ENCODE measurements at places on chromosomes 2 and 18.

GRCh38 chr18:6948281-6949055, 169.1 kb downstream of the LAMA1 start:
- DNase-seq: no peak

- DNase-seq: no peak
Observed at GRCh38 chr2:72127401-72128058, 20.1 kb downstream of the CYP26B1 start.

DNA sequence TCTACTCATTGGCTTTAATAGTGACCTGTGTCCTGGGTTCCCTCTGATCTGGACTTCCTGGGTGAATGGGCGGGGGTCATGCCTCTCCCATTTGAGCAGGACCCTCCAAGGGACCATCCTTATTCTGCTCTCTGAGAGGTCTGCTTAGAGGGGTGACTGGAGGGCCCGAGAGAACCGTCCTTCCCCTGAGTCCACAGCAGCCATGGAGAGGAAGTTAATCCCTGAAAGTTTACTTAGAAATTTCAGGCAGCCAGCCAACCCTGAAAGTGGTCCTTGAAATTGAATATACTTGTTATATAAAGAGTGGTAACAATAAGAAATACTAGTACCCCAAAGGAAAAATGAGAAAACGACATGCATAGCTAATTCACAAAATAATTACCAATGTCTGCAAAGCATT, 226.1 kb downstream of the DYSF start:
- no peak for DNase-seq

DNA sequence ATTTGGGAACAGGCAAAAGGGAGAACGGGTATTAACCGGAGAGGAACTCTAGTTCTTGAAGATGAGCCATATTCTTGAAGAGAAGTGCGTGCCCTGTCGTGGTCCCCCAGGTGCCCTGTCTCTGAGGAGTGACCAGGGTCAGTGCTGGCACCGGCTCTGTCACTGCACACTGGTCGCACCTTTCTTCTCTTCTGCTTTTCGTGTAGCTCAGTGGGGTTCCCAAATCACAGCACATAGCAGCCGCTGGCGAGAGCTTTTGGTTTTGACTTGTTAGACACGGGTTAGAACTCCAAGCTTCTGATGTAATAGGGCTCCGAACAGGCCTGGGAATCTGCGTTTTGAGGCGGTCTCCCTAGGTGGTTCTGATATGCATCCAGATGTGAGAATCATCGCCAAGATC, 18.4 kb upstream of the LRRTM1 start:
- no peak for DNase-seq

DNA sequence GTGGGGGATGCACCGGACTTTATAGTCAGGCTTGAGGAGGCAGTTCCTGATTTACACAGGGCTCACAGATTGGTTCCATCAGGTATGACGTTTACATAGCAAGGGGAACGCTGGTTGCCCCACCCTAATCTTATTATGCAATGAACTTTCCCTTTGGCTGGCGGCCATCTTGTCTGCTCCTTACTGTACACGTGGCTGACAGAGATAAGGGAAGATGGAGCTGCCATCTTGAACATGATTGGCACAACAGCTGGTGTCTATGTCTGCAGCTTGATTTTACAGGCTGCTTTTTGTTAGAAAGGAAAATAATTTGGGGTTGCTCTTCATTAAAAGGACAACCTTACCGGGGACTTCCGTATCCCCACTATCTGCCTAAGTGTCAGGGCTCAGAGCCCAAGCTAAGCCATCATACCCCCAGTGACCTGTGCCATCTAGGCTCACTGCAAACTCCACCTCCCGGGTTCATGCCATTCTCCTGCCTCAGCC, 33.5 kb upstream of the ATG16L1 start:
- no peak for DNase-seq

DNA sequence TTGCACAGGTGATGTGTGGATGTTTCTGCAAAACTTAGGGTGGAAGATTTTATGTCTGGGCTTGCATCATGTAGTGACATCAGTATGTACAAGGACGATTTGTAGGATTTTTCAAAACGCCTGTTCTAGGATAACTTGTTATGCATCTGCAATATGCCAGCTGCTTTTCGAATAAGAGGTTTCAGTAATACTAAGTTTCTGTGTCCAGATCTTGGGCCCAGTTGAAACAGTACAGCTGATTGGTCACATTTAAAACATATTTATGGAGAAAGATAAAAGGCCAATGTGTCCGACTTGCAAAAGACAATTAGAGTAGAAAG, 1.2 kb downstream of the PTPN4 start:
- DNase-seq: no peak

GRCh38 chr18:63882333-63883141, 5.0 kb upstream of the SERPINB2 start:
- DNase-seq: no peak

DNA sequence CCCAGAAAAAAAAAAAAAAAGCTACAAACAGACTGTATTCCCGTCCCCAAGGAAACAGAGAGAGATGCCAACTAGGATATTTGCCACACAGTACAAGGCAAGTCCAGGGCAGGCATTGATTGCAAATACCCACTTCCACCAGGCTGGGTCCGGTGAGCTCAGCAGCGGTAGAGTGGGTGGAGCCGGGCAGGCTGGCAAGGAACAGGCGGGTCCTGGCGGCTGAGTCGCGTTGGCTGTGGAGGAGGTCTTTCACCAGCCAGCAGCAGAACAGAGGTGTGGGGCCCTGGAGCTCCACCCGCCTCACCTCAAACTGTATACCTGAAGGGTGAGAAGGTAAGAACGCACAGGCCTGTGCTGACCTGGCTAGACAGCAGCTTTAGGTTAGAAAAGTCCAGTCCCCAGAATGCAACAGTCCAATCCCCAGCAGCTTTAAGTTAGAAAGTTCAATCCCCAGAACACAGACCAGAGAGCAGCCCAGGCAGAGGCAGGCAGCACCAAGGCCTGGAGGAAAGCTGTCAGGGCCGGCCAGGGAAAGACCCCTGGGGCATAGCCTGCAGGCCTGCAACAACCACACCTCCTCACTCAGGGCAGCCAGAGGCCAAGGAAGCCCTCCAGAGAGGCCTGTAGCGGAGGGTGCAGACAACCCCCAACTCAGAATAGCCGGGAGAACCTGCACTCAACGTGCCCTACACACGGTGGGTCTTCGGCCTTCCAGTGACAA, 21.9 kb upstream of the MTERF4 start:
- DNase-seq: no peak

- DNase-seq: no peak
Observed at GRCh38 chr2:16656784-16657391, 8.7 kb downstream of the CYRIA start.

GRCh38 chr2:157839162-157839801, 36.8 kb downstream of the ACVR1 start:
- no peak for DNase-seq

DNA sequence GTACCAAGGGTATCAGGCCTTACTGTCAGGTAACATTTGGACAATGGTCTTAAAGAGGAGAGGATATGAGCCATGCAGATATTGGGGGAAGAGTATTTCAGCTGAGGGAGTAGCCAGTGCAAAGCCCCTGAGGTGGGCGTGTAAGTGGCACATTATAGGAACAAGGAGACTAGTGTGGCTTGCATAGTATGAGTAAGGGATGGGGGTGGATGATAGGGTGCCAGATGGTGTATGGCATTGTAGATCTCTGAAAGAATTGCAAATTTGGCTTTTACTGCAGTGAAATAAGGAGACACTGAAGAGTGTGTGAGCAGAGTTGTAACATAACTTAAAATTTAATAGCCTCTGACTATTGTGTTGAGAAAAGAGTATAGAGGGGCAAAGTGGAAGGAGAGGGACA, 244.0 kb downstream of the PDE11A start:
- DNase-seq: no peak

DNA sequence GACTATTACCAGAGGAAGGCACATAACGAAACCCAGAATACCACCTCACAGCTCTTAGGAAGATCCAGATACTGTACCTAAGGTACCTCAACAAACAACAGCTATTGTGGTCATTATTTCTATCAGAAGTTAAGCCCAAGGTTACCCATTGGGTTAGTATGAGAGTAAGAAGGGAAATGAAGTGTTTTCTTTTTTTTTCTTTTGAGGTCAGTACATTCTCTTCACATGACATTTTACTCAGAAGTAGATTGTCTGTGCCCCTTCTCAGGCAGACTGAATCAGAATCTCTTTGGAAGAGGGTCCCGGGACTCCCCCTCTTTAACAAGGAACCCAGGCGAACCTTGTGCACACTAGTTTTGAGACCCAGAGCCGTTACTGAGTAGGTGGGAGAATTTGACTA, 233.7 kb upstream of the CXCR4 start:
- DNase-seq: no peak

GRCh38 chr2:102346381-102347130, 9.0 kb upstream of the IL18R1 start:
- DNase-seq: no peak

GRCh38 chr2:52117299-52117698, 1085.4 kb upstream of the NRXN1 start:
- no peak for DNase-seq

DNA sequence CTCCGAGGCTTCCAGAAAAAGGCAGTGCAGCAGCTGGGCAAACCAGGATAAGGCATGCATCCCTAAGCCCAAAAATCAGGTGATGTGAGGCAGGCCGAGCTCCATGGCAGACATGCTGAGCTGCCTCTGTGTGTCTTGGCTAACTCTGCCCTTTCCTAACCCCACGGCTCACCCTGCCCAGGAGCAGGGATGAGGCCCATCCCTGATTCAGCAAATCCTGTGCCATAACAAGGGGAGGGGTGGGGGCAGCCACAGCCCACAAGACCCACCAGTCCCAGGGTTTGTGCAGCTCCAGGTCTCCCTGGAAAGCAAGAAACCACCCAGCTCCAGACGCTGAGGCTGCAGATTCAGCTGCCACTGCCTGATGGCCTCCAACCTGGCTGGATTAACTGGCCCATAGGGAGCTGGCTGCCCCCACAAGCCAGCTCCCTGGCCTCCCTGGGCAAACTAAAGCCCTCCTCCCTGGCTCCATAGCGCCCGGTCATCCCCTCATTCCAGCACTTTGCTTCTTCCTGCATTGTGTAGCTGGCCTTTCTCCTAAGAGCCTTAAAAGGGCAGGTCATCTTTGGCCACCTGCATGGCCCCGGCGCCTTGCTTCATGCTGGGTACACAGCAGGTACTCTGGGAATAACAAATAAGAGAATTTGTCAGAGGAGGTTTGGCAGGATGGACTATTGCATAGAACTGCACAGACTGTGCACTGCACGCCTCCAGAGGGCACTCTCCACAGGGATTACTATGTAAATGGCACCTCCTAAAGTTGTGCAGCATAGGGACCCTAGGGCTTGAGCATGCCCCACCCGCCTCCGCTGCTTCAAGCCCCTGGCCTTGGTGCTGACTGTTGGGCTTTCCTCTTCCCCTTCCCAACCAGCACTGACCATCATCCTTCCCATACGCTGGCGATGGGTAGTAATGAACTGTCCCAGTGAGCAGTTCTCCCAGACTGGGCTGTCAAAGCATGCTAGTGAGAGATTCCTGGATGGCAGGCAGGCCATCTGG, 10.7 kb downstream of the STEAP3 start:
- DNase-seq: no peak

DNA sequence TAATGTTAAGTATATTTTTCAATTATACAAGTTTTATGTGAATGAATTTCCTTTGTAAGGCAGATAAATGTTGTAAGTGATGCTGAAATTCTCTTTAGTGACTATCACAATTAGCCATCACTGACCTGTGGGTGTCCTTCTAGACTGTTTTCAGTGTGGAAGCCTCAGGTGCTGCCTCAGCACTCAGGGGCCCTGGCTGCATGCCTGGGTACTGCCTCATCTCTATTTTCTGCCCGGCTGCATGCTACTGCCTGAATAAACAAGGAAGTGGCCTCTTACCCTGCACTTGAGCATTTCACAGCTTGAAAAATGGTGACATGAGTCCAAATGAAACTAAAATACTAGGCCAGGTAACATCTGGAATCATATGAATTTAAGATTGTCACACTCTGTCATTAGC, 787.6 kb upstream of the SALL3 start:
- DNase-seq: no peak

GRCh38 chr2:197890168-197890567, 85.8 kb downstream of the PLCL1 start:
- DNase-seq: no peak

DNA sequence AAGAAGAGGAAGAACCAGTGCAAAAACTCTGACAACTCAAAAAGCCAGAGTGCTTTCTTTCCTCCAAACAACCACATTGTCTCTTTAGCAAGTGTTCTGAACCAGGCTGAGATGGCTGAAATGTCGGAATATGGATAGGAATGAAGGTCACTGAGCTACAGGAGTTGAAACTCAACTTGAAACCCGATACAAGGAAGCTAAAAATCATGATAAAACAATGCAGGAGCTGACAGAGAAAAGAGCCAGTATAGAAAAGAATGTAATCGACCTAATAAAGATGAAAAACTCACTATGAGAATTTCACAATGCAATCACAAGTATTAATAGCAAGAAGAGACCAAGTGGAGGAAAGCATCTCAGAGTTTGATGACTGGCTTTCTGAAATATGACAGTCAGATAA, 15.0 kb upstream of the EIF2AK3 start:
- no peak for DNase-seq

DNA sequence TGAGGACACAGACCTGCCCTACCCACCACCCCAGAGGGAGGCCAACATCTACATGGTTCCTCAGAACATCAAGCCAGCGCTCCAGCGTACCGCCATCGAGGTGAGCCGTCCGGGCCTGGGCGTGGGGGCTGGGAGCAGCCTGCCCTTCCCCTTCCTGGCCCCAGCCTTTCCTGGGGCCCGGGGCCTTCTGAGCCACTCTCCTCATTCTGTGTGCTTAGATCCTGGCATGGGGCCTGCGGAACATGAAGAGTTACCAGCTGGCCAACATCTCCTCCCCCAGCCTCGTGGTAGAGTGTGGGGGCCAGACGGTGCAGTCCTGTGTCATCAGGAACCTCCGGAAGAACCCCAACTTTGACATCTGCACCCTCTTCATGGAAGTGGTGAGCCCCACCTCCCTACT, 157.9 kb downstream of the DYSF start:
- DNase-seq: no peak

DNA sequence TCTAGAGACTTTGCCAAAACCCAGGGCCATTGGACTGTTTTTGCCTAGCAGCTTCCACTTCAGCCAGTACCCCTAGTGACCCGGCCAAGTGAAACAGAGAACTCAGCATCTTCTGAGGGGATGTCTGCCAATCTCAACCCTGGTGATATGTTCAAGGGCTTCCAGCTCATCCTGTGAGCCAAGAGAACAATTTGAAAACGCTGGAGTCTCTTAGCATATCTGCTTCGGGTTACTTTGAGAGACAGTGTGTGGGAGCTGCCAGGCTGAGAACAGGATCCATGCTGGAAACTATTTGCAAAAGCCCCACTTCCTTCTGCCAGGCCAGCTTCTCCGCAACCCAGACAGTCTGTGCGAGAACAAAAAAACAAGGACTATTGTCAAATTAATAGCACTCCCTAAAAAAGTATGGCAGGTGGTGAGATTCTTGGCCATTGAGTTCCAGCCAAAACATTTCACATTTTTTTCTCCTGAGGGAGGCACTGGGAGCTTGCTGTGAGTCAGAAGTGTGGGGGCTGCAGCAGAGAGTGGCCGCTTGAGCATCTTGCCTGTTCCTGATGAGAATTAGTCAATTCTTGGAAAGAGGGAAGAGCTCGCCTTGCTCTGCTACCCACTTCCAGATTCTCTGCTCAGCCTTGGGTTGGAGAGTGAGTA, 395.6 kb upstream of the TRIB2 start:
- no peak for DNase-seq

Measured in stimulated activated CD8-positive, alpha-beta memory T cell treated with anti-CD3 and anti-CD28 coated beads, Interleukin-7, amount 100 ng/mL, for 1 hour (primary cell).